ENCODE measurements at places on chromosomes 5 and 9.

GRCh38 chr5:72006361-72006760 is 100.9 kb upstream of the MAP1B start:
- no peak for DNase-seq

DNA sequence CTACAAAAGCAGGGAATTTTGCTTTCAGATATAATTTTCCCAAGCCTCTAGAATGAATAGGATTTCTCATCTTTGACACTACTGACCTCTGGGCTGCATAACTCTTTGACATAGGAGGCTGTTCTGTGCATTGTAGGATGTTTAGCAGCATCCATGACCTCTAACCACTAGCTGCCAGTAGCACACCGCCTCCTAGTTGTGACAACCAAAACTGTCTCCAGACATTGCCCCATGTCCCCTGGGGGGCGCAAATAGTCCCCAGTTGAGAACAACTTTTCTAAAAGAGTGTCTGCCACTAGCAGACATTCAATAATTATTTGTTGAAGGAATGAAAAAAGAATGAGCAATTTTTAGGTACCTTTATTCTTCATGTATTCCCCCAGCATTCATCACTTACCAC is 51.8 kb downstream of the POU4F3 start:
- no peak for DNase-seq

- no peak for DNase-seq
These were observed 17.3 kb downstream of the ARPC5L start for GRCh38 chr9:124879226-124879625.

DNA sequence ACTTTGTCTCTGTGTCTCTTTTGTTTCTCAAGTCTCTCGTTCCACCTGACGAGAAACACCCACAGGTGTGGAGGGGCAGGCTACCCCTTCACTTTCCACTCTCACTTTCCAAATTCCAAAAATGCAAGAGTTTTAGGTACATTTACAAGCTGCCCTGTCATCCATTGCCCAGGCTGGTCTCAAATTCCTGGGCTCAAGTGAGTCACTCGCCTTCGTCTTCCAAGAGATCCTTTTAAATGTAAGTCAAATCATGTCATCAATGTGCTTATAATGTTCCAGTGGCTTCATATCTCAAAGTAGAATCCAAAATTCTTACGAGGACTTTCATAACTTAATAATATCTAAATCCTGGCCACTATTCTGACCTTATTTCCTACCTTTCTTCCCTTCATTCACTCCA is 20.4 kb upstream of the UGCG start:
- DNase-seq, result no peak

GRCh38 chr5:136192015-136192525 is 892 bp downstream of the SMIM32 start:
- no peak for DNase-seq

DNA sequence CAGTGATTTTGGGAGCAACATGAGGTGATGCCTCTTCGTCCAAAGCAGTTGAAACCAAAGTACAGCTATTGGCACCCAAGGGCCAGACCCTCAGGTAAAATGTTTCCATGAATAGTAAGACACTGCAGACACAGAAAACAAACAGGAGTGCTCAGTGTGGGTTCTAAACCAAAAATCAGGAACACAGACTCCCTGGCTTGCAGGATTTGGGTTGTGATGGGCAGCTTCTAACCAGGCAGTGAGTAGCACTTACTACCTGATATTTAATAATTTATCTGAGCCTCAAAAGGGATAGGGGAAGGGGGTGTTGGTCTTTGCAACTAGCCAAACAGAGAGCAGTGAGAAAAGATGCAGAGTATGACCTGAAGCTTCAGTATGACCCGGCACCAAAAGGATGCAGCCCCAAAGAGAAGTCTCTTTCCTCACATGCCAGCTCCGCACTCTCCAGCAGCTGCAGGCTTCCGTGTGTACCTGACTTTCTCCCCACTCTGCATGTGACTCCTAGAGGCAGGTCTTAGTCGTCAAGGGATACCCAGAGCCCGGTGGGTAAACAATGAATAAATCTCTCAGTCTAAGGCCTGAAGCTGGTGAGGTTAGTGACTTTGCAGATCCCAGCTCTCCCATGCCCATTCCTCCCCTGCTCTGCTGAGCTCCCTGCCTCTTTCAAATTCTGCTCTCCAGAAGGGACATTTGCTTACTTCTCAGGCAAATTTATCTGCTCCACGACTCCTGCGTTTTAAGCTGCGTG is 105.4 kb upstream of the SPOCK1 start:
- DNase-seq, result no peak
